ENCODE measurements at places on chromosomes 12 and 14.
A peak's percentile ranks its signal among the peaks of the same experiment; 100 is the strongest.

- no peak for DNase-seq
Observed at GRCh38 chr12:89346741-89347324, 5.5 kb downstream of the DUSP6 start.

- DNase-seq = no peak
Observed at GRCh38 chr12:40921563-40922163, 229.4 kb downstream of the CNTN1 start.

DNA sequence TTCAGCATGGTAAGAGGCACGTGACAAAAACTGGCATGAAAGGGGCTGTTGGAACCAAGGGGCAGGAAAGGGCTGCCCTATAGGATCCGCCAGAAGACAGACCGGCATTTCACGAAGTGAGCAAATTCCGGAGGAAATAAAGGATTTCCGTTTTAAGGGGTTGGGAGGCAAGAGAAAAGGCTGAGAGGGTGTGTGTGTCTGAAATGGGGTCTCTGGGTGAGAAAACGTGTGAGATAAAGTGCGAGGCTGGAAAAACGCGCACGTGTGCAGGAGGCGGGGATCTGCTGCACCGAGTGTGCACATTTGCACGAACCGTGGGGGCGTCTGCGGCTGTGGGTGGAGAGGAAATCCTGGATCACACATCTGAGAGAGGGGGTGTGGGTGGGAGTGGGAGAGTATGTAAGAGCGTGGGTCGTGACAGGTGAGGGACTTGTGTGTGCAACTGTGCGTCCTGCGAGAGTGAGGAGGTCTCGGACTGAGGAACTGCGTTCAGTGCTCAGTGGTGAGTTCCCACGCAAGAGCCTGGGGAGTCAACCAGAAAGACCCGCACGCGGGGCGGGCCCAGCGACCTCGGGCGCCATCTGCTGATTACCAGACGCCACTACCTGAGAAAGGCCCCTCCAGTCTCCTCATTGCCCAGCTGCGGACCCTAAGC, 37.0 kb upstream of the P2RX7 start:
- DNase-seq = peak; percentile 78

DNA sequence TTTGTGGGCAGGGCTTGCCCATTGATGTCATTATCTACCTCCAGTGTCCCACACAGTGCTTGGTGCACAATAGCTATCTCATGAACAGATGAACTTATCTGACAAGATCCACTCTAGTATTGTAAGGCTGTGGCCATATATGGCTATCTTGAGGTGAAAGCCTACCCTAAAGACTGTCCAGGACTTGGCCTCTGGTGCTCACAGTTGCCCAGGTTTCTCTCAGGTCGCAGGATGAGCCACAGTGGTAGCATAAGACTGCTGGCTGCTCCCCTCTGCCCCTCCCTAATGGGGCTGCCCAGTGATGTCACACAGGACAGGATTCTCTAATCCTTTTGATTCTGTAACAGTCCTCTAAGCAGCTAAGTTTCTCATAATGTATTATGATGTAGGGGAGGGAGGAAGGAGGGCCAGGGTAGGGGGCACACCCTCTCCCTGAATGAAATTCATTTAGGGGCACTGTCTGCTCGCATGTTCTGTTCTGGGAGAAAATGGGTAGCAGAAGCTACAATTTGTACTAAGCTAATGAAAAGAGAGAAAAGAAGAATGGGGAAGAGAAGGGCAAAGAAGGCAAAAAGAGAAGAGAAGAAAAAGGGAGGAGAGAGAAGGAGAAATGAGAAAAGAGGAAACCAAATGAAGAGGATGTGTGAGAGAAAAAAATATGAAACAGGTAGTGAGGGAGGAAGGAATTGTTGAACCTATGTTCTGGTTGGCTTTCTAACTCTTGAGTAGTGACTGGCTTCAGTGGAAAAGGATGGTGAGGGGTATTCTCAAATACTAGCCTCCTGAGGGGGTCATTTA, 3.4 kb upstream of the PPM1A start:
- no peak for DNase-seq

DNA sequence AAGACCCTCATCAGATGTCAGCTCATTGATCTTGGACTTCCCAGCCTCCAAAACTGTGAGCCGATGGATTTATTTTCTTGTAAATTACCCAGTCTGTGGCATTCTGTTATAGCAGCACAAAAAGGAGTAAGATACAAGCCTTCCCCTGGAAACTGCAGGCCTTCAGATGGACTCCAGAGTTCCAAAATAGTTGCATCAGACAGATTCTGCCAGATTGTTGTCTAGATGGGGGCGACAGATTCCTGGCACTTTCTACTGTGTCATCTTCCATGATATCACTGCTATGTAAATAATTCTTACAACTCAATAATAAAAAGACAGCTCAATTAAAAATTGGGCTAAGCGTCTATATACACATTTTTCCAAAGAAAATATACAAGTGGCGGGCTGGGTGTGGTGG, 17.2 kb upstream of the MARK3 start:
- no peak for DNase-seq

- DNase-seq = no peak
Observed at GRCh38 chr12:51866762-51867161, 18.2 kb upstream of the FIGNL2 start.
